ENCODE measurements at places on chromosomes 16 and 17.

DNA sequence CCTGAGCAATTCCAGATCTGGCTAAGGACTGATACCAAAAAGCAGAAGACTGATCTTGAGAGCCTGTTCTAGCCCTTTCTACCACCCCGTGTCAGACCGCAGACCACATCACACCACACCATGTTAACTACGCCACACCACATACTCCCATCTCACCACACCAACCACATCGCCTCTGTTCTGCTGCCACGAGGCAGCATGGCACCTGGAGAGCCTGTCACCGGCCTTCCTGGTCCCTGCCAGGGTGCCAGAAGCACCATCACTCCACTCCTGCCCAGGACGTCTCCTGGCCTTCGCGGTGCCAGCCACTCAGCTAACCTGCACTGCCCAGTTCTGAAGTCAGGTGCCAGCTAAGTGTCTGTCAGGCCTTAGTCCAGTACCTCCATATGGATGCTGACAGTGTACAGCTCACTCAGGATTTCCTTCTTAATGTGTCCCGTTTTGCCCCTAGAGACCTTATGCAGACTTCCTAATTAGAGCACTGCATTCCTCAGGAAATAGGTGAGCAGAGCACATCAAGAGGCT lies 37.2 kb upstream of the BCAR1 start:
- peak; percentile 72 for DNase-seq

- no peak for DNase-seq
Observed at GRCh38 chr17:22266231-22266630, 573.9 kb downstream of the KCNJ18 start.

- DNase-seq = no peak
Observed at GRCh38 chr16:76023835-76024234, 253.4 kb upstream of the CNTNAP4 start.

GRCh38 chr16:20369452-20370054 lies 17.0 kb upstream of the UMOD start:
- no peak for DNase-seq

- peak; percentile 43 for DNase-seq
Observed at GRCh38 chr16:75086281-75086680, 30.3 kb downstream of the LDHD start.

All from dermis blood vessel endothelial cell (primary cell).